Activated naive CD4-positive, alpha-beta T cell treated with anti-CD3 and anti-CD28 coated beads, Interleukin-2, amount 50 U/mL, for 72 hours (primary cell): ENCODE measurements at places on chromosomes 5 and 9. TPM values are rescaled to one million over a fixed set of nuclear protein-coding genes. Genes with fewer than 3 reads are reported as not detected.

Gene ZNF658
- total RNA-seq, result 1.2 TPM

Gene HAND1
- not detected for total RNA-seq

Gene F2R
- 5.8 TPM for total RNA-seq

Gene RMND5B
- 34.0 TPM for total RNA-seq

Gene GPR150
- 0.74 TPM for total RNA-seq

DNA sequence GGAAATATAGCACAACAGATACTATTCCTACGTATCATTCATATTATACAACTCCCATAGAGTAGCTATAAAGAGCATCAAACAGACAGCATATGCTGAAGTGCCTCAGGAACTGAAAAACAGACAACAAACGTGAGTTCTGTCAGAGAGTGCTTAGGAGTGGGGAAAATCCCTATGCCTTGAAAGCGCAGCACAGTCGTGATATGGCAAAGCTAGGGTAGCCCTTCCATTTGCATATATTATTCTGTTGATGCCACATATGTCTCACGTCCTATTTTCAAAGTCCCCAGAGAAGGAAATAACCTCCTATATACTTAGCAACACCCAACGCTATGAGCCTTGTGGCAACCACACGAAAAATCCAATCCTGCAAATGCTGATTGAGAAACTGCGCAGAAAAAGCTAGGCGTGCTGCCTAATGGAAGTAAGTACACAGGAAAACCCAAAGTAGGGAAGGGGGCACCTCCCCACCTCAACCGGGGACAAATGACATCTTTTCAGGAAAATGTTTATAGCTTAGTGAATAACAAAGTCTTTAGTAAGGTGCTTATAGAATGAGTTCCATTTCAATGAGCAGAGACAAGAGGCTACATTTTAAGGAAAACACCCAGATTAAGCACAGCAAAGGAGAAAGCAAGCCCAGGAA, 105.1 kb downstream of the MED10 start:
- DNase-seq, result no peak

DNA sequence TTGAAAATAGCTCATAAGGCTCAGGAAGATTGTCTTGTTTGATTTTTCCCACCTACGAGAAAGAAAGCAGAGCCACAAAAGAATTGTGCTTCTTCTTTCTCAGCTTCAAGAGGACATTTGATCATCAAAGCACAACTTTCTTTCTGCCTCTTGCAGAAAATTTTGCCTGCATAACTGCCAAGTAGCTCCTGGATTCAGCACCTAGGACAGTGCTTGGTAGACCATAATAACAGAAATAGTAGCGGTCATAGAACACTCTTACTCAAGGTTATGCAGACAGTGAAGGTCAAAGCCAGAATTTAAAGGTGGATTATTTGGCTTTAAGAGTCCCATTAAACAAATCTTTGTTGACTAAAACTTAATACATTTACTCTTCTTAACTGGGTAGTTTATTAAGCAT, 594.7 kb upstream of the CCNG1 start:
- no peak for DNase-seq

- no peak for DNase-seq
Observed at GRCh38 chr5:93607367-93608258, 24.6 kb downstream of the NR2F1 start.

DNA sequence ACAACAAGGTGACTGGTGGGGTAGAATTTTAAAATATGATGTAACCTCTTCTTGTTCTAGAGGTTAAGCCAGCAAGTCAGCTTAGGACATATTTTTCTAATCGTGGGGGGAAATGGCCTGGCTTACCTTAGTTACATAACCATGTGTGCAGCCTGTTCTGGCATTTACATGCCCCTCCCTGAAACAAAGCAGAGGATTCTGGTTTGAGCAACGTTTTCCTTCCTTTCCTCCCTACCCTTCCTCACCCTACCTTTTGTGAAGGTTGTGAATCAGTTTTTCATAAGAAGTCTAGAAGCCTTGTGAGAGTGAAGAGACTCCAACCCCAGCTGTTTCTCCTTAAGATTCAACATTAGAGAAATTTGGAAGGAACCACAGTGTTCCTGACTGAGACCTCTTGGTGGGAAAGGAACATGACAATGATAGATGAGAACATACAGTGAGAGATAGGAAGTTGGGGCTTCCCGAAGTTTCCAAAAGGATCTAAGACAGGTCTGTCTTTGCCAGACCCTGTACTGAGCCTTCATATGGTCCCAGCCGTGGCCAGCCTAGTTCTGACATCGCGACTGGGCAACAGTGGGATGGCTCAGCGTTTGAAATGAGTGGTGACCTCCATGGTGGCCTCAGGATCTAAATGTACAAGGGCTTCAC, 365.2 kb downstream of the SPATA31D1 start:
- DNase-seq, result no peak

- DNase-seq, result no peak
Observed at GRCh38 chr5:130234816-130235215, 330.6 kb downstream of the CHSY3 start.

- no peak for DNase-seq
Observed at GRCh38 chr5:144117412-144117811, 53.0 kb downstream of the YIPF5 start.
